ENCODE measurements at places on chromosomes 16 and 17. TPM values are rescaled to one million over a fixed set of nuclear protein-coding genes. Genes with fewer than 3 reads are reported as not detected.

PMFBP1 gene
- 0.27 TPM for total RNA-seq

CES1 gene
- 0.87 TPM for total RNA-seq

SYNGR3 gene
- 68.8 TPM for total RNA-seq

WFIKKN2 gene
- not detected for total RNA-seq

HAGHL gene
- 83.2 TPM for total RNA-seq

KRT12 gene
- total RNA-seq, result 1.9 TPM

DNAH3 gene
- total RNA-seq, result 0.33 TPM

RTN4RL1 gene
- 0.07 TPM for total RNA-seq

PRSS33 gene
- not detected for total RNA-seq

KIF2B gene
- total RNA-seq, result not detected

FN3K gene
- 20.0 TPM for total RNA-seq

ARSG gene
- 1.6 TPM for total RNA-seq

ABCC11 gene
- total RNA-seq, result not detected

IL4R gene
- 5.5 TPM for total RNA-seq

TMC5 gene
- total RNA-seq, result 1.3 TPM

AATK gene
- total RNA-seq, result 0.51 TPM

KRTAP9-8 gene
- total RNA-seq, result not detected

DNA sequence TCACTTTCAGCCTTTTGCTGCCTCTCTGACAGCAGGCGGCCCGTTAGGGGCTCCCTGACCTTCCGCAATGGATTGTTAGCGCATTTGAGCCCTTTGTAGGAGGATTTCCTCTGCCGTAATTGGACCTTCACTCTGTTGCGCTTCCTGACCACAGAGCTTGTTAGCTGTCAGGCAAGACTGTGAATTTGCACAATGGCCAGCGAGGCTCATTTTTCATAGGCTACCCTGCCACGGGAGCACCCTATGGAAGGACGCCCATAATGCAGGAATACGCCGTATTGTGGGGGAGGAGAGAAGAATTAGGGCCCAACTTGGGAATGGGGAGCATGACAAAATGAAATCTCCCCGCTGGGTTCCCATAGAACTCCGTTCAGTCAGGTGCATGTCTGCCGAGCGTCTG lies 205.2 kb upstream of the NLRP1 start:
- H3K27ac ChIP-seq, result no peak overlapping the region
- H3K4me1 ChIP-seq, result no peaks in the 10 kb centered on the region
- no peaks in the 10 kb centered on the region for H3K36me3 ChIP-seq
- no peak for DNase-seq
- no peak overlapping the region for H3K4me3 ChIP-seq

DNA sequence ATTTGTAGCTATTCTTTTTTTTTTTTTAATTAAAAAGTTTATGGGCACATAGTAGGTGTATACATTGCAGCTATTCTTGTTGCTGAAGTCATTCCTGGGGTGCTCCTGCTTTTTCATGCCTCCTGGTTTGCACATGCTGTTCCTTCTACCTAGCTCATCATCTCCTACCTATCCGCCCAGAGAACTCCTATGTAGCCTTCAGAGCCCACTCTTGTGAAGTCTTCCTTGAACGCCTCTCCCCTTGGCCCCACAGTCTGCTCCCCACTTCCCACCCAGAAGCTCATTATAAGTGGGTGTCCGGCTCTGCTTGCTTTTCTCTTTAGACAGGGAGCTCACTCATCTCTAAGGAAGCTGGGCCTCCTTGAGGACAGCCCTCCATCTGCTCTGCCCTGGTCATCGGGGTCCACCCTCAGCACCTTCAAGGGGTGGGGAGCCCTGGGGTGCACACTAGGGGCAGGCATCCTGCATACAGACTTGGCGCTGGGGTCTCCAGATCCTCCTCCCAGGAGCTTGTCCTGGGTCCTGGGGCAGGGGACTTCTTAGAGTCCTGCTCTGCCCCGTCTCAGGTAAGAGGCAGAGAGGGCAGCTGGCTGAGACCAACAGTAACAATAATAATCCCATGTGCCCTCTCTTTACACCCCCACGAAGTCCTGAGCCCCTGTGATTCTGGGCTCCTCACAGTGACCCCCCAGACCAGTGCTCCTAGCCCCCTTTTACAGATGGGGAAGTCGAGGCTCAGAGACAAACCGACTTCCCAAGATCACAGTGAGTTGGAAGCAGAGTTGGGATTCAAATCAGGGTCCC lies 3.5 kb upstream of the B9D1 start:
- H3K27ac ChIP-seq, result no peak overlapping the region
- H3K4me3 ChIP-seq, result no peak overlapping the region
- H3K27me3 ChIP-seq, result no peaks in the 10 kb centered on the region
- peaks cover 6% of the 10 kb centered on the region for H3K4me1 ChIP-seq

- no peak overlapping the region for H3K4me3 ChIP-seq
- no peaks in the 10 kb centered on the region for H3K4me1 ChIP-seq
- peak; percentile 41 for DNase-seq
- H3K27me3 ChIP-seq, result peaks cover 11% of the 10 kb centered on the region
Observed at GRCh38 chr17:73657473-73658116, 13.3 kb upstream of the SDK2 start.

- no peak overlapping the region for H3K27ac ChIP-seq
- DNase-seq, result no peak
- no peaks in the 10 kb centered on the region for H3K4me1 ChIP-seq
- H3K36me3 ChIP-seq, result no peaks in the 10 kb centered on the region
Observed at GRCh38 chr16:9817586-9817985, 364.6 kb downstream of the GRIN2A start.

GRCh38 chr17:40419559-40420331 lies 2.0 kb upstream of the TOP2A start:
- H3K4me3 ChIP-seq, result no peak overlapping the region
- peaks cover 18% of the 10 kb centered on the region for H3K36me3 ChIP-seq
- peaks cover 15% of the 10 kb centered on the region for H3K4me1 ChIP-seq
- no peak overlapping the region for H3K27ac ChIP-seq

DNA sequence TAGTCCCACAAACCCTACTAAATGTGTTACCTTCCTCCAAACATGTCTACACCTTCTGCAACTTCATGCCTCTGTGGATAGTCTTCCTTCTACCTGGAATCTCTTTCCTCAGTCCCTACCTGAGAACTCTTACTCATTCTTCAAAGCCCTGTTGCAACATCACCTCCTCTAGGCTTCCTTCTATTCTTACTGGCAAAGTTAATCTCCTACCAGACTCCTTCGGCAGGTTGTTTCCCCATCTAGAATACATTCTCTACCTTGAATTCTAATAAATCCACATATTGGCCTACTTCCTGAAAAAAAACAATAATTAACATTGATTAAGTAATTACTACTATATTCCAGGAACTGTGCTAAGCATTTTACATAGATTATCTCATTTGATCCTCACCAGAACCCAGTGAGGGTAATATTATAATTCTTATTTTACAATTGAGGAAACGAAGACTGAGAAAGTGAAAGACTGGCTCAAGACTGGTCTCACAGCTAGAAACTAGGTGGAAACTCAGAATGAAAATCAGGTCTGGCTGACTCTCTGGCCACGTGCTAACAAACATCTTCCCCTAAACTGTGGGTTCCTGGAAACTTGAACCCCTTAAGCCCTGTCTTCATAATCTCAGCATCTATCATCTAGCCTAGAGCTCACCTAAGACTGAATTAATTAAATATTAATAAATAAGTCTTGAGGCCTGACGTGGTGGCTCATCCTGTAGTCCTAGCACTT lies 4.6 kb upstream of the STAT3 start:
- H3K27me3 ChIP-seq, result no peaks in the 10 kb centered on the region
- no peaks in the 10 kb centered on the region for H3K36me3 ChIP-seq
- peaks cover 2% of the 10 kb centered on the region for H3K4me1 ChIP-seq
- no peak overlapping the region for H3K4me3 ChIP-seq
- no peak for DNase-seq

- peak overlapping the region; percentile 74 for H3K4me3 ChIP-seq
- H3K27ac ChIP-seq, result peak overlapping the region; percentile 91
- H3K36me3 ChIP-seq, result peaks cover 33% of the 10 kb centered on the region
Observed at GRCh38 chr17:751269-752001, 629 bp downstream of the GEMIN4 start.

- no peaks in the 10 kb centered on the region for H3K36me3 ChIP-seq
- H3K27me3 ChIP-seq, result no peaks in the 10 kb centered on the region
- no peaks in the 10 kb centered on the region for H3K4me1 ChIP-seq
- DNase-seq, result no peak
Observed at GRCh38 chr16:75927810-75928209, 201.5 kb upstream of the CPHXL start.

- H3K27ac ChIP-seq, result peak overlapping the region; percentile 79
- no peaks in the 10 kb centered on the region for H3K27me3 ChIP-seq
- no peaks in the 10 kb centered on the region for H3K36me3 ChIP-seq
- DNase-seq, result peak; percentile 90
- H3K4me3 ChIP-seq, result no peak overlapping the region
Observed at GRCh38 chr16:10738231-10739077, 5.2 kb upstream of the NUBP1 start.

DNA sequence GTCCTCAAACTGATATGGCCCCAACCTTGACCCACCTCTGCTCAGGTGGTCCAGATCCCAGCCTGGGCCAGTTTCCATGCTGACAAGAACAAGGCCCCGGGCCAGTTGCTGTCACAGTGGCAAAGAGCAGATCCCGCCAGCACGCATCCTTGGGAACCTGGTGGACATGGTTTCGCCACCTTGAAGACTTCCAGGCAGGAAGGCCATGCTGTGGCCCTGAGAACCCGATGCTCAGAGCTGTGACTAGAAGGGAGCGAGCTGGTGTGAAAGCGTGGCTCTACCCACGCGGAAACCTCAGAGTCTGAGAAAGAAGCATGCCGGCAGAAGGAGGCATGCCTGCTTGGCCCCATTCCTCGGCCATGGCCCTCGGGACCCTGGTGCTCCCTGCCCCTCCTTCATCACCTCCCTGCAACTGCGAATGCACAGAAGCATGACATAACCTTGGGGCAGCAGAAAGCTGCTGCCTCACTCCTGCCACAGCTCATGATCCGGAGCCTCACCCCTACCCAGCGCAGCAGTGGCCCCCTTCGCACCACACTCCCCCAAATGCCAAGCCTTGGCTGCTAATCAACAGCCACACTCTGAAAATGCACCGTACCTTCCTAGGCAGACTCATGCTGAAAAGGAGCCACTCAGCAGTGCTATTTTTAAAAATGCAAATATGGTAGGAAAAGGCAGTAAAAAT lies 33.2 kb downstream of the UBE2O start:
- H3K4me3 ChIP-seq, result no peak overlapping the region
- H3K27ac ChIP-seq, result no peak overlapping the region
- H3K4me1 ChIP-seq, result peaks cover 14% of the 10 kb centered on the region

DNA sequence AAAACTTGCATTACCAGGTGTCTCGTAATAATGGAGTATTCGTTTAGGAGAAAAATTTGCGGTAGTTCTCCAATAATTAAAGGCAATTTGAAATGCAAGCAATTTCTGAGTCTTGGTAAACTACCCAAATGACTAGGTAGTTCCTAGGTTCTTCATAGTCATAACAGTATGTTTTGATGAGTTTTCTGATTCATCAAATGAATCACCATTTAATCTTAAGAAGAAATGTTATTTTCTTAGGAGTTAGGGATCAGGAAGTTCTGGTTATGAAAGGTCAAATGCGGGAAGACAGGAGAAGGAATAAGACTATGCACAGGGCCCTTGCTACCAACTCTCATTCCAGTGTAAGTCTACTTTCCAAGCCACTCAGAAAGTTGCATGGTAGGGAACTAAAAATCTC lies 221.5 kb upstream of the SOX9 start:
- no peaks in the 10 kb centered on the region for H3K36me3 ChIP-seq
- H3K27ac ChIP-seq, result no peak overlapping the region
- no peak for DNase-seq
- no peaks in the 10 kb centered on the region for H3K27me3 ChIP-seq
- no peak overlapping the region for H3K4me3 ChIP-seq
- no peaks in the 10 kb centered on the region for H3K4me1 ChIP-seq

DNA sequence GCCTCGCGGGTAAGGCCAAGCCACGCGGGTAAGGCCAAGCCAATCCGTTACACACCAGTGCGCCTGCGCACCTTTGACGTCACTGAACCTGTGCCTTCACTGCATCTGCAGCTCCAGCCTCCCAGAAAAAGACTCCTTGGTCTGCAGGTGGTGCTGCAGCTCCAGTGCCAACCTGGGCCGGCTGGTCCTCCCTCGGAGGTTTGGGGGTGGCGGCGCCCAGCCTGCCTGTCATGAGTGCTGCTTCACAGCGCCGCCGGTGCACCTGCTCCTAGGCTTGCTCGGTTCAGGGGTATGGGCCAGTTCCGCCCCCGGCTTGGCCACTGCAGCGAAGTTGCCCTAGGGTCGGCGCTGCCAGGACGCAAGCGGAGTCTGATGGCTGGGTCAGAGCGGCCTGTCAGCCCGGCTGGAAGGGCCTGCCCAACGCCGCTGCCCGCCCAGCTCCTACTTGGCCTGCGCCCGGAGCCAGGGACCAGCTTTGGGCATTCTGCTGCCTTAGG lies 146.6 kb downstream of the USP22 start:
- H3K36me3 ChIP-seq, result peaks cover 5% of the 10 kb centered on the region
- H3K27me3 ChIP-seq, result no peaks in the 10 kb centered on the region
- no peak for DNase-seq

- H3K4me3 ChIP-seq, result no peak overlapping the region
- H3K27me3 ChIP-seq, result peaks cover 5% of the 10 kb centered on the region
- no peaks in the 10 kb centered on the region for H3K4me1 ChIP-seq
- H3K27ac ChIP-seq, result no peak overlapping the region
- no peak for DNase-seq
Observed at GRCh38 chr17:68161644-68162428, 86.0 kb upstream of the AMZ2 start.

- no peak for DNase-seq
- H3K27me3 ChIP-seq, result peaks cover 14% of the 10 kb centered on the region
- H3K27ac ChIP-seq, result no peak overlapping the region
Observed at GRCh38 chr17:47733674-47734410, 806 bp downstream of the TBX21 start.

- peaks cover 14% of the 10 kb centered on the region for H3K4me1 ChIP-seq
- H3K27ac ChIP-seq, result no peak overlapping the region
- H3K27me3 ChIP-seq, result no peaks in the 10 kb centered on the region
- no peak overlapping the region for H3K4me3 ChIP-seq
Observed at GRCh38 chr17:82277851-82278250, 4.4 kb upstream of the CSNK1D start.
